B cell (primary cell): ENCODE measurements at places on chromosomes 2 and 18.
A peak's percentile ranks its signal among the peaks of the same experiment; 100 is the strongest.

- DNase-seq = no peak
Measured at GRCh38 chr2:77831060-77831459, 308.9 kb upstream of the LRRTM4 start.

DNA sequence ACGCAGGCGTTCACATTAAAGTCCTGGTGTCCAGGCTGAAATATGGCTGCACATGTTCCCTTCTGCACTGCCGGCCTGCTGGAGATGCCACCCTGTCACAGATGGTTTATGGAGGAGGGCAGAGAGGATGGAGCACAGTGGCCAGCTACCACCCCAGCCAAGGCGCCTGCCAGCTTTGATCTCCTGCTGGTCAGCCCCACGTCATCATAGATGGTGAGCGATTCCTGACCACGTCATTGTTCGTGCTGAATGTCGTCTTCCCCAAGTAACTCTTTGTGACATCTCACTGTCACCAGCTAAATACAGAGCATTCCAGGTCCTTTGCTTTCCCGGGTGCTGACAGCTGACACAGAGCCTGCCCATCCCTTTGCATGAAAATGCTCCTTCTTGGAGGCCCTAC lies 248.3 kb downstream of the TTC32 start:
- no peak for DNase-seq

GRCh38 chr2:180125245-180125962 lies 118.3 kb upstream of the CWC22 start:
- peak; percentile 55 for DNase-seq

GRCh38 chr2:62450716-62451191 lies 55.2 kb downstream of the TMEM17 start:
- no peak for DNase-seq

- DNase-seq = no peak
Measured at GRCh38 chr2:216695401-216695821, at the start of gene IGFBP5. Gene IGFBP5 (minus strand): TSS chr2:216695549. CDS start chr2:216694775, 774 bp downstream.

DNA sequence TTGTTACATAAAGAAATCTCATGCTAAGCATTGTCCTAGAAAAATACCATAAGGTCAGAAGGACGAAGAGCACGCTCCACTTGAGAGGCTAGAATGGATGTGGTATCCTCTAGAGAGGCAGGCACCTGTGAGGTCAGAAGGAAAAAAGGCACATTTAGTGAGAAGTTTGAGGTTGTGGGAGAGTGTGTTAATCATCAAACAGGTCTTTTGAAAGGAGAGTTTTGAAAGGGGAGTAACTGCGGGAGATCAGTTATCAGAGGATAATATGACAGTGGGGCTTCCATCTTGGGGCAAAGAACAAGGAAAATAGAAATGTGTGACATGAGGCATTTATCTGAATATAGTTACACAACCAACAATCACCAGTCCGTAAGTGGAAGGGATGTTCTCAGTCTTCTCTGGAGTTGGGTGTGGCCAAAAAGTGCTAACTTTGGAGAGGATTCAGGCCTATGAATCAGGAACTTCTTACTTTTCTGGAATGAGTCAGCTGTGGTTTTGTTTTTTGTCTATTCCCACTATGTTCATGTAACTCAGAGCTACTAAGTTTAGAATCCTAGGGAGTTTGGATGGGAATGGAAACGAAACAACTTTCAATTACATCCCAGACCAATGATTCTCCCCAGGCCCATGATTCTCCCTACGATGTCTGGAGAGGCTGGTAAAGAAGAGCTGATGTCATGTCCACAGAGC lies 451.4 kb upstream of the ST6GAL2 start:
- no peak for DNase-seq

DNA sequence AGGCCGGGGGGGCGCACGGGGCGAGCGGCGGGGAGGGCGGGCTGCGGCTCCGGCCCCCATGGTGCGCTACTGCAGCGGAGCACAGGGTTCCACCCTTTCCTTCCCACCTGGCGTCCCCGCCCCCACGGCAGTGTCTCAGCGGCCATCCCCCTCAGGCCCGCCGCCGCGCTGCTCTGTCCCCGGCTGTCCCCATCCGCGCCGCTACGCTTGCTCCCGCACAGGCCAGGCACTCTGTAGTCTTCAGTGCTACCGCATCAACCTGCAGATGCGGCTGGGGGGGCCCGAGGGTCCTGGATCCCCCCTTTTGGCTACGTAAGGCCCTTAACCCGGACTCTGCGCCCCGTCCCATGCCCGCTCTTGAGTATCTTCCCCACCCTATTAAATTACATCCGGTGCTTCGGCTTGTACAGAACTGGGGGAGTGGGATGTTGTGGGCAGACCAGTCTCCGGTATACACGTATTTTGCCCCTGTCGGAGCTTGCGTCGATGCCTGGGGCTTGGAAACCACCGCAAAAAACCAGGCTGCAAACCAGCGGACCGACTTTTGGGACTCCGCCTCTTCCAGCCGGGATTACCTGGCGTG lies 598 bp upstream of the WBP1 start:
- no peak for DNase-seq

- no peak for DNase-seq
Measured at GRCh38 chr2:17199741-17200140, 318.5 kb downstream of the RAD51AP2 start.

- no peak for DNase-seq
Measured at GRCh38 chr18:76405681-76406356, 89.2 kb downstream of the ZNF516 start.

DNA sequence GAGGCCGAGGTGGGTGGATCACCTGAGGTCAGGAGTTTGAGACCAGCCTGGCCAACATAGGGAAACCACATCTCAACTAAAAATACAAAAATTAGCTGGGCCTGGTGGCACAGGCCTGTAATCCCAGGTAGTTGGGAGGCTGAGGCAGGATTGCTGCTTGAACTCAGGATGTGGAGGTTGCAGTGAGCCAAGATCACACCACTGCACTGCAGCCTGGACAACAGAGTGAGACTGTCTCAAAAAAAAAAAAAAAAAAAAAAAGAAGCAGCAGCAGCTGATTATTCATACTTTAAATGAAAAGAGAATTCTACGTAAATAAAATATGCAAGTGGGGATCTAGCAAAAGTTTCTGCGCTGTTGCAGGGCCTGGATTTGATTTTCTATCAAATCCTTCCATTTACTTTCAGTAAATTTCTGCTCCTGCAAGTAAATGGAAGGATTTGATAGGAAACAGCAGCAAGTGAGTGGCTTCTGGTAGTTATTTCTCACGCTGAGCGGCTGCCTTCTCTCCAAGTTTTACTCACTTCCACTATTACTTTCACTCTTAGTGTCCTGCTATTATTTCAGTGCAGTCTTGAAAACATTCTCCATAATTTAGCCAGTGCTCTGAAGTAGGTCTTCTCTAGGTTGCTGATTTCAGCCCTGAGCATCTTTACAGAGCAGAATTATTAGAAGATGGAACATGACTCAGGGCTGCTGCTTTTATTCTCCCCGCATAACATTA lies 68.4 kb downstream of the SLC16A14 start:
- peak; percentile 44 for DNase-seq

DNA sequence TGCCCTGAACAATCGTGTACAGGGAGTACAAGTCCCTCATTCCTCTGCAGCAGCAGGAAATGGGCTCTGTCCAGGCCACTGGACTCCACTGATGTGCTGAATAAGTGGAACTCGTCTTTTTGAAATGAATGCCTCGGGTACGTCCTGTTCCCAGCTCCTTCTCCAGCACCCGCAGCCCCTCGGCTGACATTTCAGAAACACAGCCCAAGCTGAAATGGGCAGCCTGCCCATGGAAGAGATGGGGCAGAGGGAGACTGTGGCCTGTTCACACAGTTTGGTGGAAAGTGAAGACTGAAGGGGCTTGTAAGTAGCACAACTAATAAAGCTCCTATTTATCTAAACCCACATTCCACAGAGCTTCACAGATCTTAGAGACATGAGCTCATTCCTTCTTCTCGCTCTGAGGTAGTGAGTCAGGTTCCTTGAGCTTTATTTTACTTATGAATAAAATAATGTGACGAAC lies 498.6 kb downstream of the TXNL1 start:
- no peak for DNase-seq

- no peak for DNase-seq
Measured at GRCh38 chr2:71779774-71780105, 326.4 kb downstream of the DYSF start.

- DNase-seq = no peak
Measured at GRCh38 chr18:73214970-73215369, 347.2 kb upstream of the NETO1 start.

DNA sequence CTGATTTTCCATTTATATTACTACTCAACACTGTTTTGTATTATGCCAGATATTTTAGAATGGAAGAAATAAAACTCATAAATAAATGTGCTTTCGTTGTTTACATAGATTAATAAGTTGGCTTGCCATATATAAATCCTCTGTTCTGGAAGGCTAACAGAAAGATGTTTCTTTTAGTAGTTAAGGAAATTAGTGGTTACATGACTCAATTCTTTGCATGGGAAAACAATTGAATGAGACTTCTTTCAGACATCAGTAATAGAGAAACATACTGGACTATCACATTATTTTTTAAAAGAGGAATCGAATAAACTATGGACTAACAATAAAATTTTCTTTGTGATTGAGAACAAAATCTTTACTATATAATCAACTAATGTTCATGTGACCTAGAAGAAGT lies 336.5 kb downstream of the KCNS3 start:
- DNase-seq = no peak

DNA sequence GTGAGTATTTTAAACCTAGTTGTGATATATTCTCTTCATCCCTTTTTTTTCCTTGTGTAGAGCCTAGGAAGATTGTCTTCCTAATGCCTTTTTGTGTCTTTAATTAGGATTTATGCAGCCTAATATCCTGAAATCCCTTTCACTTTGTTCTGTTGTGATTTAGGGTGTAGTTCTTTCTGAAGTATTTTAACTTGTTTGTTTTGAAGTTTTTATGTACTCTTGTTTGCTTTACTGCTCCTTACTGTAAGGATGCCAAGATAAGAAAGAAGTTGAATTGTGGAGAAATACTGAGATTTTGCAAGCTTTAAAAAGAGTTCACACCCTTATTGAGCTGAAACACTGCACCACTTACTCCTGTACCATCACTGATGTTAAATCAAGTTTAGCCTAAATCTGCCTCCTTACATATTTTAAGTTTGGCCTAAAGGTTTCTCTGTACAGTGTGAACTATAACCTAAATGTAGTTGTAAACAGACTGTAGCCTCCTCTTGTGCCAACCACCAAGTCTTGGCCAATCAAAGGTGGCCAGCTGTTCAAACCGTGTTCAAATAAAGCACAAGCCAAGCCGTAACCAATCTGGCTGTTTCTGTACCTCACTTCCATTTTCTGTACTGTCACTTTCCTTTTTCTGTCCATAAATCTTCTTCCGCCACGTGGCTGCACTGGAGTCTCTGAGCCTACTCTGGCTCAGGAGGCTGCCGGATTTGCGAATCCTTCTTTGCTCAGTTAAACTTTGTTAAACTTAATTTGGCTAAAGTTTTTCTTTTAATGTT lies 17.7 kb upstream of the ACOXL start:
- no peak for DNase-seq

DNA sequence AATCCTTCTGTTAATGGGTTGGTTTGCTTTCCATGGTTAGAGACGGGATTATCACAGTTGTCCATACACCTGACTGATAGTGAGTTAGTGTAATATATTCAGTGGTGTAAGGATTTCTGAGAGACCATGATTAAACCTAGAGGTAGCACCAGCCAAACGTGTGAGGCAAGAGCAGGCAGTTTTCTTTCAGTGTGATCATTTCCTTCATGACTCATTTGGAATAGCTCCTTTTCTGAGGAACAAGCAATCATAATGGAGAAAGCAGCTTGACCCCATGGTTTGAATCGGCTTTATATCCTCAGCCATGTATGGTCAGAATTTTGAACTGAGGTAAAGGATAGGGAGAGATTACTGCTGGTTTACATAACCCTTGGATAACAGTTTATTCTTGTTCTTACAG lies 2.9 kb downstream of the MXD1 start:
- no peak for DNase-seq

DNA sequence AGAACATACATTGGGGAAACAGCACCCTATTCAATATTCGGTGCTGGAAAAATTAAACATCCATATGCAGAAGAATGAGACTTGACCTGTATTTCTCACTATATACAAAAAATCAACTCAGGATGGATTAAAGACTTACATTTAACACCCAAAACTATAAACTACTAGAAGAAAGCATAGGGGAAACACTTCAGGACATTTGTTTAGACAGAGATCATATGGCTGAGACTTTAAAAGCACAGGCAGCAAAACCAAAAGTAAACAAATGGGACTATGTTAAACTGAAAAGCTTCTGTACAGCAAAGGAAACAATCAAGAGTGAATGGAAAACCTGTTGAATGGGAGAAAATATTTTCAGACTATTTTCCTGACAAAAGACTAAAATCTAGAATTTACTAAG lies 1694.1 kb upstream of the CELF4 start:
- no peak for DNase-seq

GRCh38 chr2:178863130-178863855 lies 56.1 kb upstream of the TTN start:
- no peak for DNase-seq

DNA sequence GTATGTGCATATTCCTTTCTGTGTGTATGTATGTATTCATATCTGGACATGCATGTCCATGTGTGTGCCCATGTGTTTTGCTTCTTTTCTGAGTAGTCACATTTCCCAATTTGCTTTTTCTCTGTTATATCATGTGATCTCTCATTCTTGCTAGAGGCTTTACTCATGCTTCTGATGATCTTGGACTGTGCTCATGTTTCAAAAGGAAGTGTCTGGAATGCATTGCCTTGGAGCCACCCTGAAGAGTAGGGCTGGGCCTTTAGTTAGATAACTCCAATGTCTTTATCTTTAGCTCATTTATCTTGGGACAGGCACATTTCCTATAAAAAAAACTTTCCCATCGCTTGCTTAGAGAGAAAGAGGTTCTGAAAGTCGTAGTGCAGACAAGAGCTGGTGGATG lies 859.2 kb downstream of the CNTNAP5 start:
- DNase-seq = no peak

DNA sequence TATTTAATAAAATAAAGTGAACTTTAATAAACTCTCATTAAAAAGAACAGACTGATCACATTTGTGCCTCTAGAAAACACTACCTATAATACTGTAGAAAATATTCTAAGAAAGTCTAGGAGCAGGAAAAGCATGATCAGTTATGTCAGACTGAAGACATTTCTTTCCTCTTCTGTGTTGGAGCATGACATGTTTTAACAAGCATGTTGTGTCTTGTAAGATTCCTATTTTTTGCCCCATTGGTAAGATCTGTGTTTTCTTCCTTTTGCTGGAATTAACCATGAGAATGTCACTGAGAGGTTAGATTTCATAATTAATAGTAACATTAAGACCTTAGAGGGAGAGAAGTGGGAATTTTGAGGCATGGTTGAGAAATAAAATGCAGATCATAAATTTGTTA lies 27.7 kb downstream of the LAMA3 start:
- no peak for DNase-seq

- DNase-seq = no peak
Measured at GRCh38 chr2:137002896-137003295, 237.6 kb downstream of the THSD7B start.

DNA sequence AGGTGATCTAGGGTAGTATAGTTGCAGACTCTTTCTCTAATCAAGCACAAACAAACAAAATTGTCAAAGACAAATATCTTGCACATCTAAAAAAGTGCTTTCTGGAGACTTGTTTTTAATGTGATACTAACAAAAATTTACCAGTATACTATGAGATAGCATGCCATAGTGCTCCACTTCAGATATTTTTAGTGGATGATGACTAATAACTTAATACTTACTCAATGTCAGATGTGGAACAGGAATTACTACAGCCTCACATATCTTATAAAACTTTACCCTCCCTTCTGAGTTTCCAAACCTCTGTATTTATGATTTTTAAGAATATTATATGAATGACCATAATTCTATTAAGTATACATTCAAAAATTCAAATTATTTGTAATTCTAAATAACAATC lies 1162.0 kb upstream of the SLC39A10 start:
- no peak for DNase-seq

- DNase-seq = no peak
Measured at GRCh38 chr2:179664972-179665812, 196.2 kb downstream of the ZNF385B start.
